NCI-H187 treated with DMSO at 0.1 percent for 48 hours (cell line): ENCODE measurements at places on chromosomes 16 and 17.

- no peak for DNase-seq
Measured at GRCh38 chr16:57024894-57025680, 35.7 kb downstream of the NLRC5 start.

GRCh38 chr17:40883626-40884334 lies 1.3 kb downstream of the KRT20 start:
- no peak for DNase-seq

- DNase-seq, result no peak
Measured at GRCh38 chr17:45029758-45030423, 21.5 kb downstream of the DCAKD start.

DNA sequence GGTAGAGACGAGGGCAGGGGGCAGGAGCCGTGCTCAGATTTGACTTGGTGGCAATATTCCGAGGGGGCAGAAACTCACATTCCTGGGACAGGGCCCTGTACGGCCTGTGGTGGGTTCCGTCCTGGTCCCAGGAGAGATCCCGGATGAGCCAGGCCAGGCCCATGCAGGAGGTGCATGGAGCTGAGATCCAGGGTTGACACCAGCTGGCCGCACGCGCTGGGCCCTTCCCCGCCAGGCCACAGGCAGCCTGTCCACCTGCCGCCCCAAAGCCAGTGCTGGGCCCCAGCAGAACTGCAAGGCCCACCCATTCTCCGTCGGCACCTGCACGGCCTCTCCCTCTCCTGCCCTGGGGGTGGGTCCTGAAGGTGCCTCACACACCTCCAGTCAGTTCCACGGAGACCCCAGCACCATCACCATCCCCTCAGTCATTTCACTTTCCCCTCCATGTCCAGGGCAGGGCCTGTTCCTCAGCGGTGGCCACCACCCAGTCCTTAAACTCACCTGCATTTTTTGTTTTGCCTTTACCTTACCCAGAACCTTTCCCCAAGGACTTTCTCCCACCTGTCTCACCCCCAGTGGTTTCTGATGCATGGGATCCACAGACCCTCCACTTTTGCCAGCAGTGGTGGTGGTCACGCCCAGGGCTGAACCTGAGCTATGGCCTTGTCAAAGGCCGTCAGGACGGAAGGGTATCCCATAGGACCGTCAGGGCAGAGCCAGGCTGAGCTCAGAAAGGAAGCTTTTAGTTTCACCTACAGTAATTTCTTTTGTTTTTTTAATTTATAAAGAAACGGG lies 25.1 kb upstream of the CDH15 start:
- DNase-seq, result no peak

DNA sequence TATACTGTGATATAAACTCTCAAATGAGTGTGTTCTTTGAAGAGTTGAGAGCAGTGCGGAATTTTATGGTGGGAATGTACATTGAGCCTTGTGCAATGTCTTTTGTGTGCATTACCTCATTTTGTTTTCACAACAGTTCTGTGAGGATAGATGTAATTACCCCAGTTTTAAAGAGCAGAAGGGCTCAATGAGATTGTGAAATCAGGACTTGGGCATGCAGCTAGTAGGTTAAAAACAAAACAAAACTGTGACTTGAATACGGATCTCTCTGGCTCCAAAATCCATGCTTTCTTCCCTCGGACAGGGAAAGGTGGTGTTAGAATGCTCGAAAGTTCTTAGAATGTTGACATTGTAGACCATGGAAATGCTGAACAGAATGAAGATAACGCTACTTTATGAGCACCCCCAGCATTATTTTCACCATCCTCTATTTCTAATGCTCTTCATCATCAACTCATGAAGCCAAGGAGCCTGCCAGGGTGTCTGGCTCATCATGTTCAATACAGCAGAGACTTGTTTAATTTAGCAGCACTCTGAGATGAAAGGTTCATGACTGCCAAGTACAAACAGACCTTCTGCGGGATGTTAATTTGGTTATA lies 17.1 kb downstream of the MRTFB start:
- DNase-seq, result no peak

DNA sequence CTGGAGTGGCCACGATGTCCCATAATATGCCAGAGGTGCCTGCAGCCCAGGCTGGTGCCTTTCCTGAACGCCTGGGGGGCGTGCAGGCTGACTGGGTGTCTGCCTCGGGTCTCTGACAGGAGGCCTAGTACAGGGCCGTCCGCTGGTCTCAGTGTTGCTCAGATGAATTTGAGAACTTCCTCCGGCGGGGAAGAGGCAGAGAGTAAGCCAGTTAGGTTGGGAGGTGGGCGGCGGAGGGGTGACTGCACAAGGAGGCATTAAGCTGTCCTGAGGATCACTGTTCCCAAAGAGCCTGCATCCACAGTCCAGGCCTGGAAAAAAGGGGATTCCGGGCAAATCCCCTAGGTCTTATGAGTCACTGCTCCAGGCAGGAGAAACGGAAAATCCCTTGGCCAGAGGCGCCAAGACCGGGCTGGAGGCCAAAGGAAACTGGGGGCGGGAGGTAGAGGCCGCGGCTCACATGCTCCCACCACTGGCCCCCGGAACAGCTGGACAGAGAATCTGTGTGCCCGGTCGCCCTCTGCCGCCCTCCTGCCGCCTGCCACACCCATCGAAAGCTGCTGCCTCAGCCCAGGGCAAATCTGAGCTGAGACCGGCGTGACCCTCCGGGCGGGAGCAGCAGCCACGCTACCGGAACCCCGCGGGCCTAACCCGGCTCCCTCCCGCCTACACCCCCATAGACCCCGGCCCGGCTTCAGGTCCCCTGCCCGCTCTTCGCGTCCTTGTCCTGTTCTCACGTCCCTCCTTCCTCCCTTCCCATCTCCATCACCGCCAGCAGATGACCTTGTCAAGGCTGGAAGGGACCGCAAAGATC lies 1.2 kb downstream of the TRIM47 start:
- DNase-seq, result no peak

GRCh38 chr17:29929006-29929532 lies 959 bp downstream of the SSH2 start:
- DNase-seq, result no peak

- DNase-seq, result no peak
Measured at GRCh38 chr16:4261557-4262172, 11.2 kb downstream of the TFAP4 start.

GRCh38 chr17:63676584-63676983 lies 23.3 kb downstream of the LIMD2 start:
- no peak for DNase-seq

GRCh38 chr17:3035968-3036280 lies 27.5 kb downstream of the OR1D5 start:
- no peak for DNase-seq

DNA sequence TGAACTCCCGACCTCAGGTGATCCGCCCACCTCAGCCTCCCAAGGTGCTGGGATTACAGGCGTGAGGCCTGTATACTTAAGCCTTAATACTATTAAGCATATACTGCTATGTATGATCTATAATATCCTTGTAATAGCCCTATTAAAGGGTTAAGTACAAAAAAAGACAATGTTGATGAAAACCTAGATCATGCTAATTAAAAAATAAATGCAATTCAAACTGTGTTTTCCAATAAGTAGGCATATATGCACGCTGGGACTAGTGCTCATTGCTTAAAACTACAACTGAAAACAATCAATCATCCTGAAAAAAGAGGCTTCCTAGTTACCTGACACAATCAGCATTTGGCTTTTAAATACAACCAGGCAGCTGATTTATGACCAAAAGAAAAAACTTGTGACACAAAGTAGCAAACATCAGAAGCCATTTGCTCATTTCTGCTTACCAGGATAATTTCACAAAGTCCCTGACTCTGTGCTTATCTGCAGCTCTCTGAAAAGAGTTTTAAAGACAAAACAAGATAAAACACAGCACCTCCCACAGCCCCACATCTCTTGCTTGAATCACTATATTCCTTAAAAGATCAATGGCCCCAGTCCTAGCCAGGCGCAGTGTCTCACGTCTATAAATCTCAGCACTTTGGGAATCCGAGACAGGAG lies 11.1 kb downstream of the ZNF385C start:
- no peak for DNase-seq

- no peak for DNase-seq
Measured at GRCh38 chr17:62075308-62075815, 10.3 kb upstream of the MED13 start.

DNA sequence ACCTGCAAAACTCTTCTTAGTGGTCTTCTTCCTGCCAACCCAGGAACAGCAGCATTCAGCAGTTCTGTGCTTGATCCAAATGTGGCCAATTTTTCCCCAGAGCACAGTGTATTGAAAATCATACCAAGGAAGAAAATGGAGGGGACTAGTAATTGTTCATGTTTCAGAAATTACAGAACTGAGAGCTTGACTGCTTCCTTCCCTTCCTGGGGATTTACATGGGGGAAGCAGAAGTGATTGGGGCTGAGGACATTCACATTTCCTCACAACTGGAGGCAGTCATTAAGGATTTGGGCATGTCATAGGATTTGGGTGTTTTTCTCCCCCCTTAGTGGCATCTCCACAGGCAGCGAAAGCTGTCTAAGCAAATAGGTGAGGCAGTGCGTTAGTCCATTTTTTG lies 19.7 kb downstream of the CIITA start:
- no peak for DNase-seq

DNA sequence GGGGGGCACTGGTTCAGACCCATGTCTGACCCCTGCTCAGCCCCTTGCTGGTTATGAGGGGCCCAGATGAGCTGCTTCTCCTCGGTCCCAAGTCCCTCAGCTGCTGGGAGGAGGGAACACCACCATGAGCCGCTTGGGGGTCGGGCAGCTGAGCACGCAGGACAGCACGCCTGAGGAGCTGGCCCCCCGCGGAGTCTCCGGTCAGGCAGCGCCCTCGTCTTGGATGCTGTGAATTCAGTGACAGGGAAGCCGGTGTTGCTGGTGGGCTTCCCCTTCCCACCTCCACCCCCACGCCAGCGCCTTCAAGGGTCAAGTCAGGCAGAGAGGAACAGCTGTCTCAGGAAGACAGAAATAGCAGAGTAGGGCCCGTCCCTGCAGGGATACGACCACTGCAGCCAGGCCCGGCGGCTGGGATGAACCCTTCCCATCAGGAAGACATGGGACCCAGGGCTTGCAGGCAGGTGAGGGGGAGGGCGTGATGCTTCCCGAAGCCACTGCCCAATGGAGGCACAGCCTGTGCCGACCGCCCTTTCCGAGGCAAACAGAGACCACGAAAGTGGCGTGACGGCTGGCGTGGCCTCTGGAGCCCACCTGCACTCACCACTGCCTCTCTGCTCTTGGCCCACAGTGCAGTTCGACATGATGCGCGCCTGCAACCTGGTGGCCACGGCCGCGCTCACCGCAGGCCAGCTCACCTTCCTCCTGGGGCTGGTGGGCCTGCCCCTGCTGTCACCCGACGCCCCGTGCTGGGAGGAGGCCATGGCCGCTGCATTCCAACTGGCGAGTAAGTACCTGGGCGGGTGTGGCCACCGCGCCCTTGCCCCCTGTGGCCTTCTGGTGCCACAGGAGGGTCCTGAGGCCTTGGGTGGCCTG lies 8.1 kb downstream of the TMEM204 start:
- DNase-seq, result no peak

DNA sequence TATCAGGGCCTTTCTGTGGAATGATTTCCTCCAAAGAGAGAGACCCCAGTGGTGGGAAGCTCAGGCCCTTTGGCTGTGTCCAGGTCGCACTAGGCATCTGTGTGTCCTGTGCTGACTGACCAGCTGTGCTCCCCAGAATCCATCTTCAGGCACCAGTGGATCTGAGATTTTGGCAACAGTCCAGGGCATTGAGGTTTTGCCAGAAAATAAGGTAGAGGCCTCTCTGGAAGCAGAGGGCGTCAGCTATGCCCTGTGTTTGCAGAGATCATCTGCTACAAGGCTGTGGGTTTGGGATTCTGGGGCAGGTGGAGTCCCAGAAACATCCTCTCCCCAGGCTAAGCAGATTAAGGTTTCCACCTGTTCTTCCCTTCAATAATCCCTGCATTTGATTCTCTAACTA lies 57.5 kb upstream of the TOB1 start:
- no peak for DNase-seq

DNA sequence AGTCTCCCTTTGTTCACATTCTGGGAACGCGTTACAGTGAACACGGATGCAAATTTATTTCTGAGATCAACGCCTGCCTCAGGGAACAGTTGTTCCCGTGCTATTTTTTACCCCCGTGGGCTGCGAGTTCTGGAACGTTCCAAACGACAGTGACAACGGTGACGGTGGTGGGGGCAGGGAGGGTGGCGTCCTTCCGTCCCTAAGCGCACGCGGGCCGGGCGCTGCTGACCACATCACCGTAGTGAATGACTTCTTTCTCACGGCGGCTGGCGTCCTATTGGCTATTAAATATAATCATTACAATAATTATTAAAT lies 45.1 kb upstream of the SSTR5 start:
- no peak for DNase-seq

DNA sequence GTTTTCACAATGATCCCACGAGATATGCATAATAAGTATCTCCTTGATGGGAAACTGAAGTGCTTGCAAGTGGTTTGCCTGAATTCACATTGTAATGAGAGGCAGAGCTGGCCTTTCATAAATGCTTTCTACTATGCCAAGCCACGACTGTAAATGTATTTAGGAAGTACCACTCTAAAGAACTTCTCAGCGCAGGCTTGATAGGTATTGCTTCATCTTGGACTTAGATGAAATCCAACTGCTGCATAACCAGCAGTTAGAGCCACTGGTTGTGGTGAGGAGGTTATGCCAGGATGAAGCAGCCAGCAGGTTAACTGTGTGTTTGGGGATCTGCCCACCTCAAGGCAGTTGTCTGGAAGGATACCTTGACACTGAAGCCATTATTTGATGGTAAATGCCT lies 26.8 kb downstream of the MARCHF10 start:
- DNase-seq, result peak; percentile 85

DNA sequence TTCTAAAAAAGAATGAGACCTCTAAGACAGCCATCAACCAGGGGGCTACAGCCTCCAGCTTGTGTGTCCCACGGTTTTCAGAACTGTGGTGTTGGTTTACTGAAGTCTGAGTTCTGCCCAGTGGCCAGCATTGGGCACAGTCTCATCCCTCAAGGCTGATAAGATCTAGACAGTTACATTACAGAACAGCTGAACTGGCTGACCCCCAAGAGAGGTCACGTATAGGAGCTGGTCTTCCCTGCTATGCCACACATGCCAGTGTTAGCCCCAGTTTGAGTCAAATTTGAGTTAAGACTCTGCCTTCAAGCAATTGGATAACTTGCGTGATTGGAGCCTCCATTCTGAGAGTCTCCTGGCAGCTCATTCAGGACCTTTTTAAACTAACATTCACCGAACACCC lies 14.8 kb upstream of the NUP93 start:
- no peak for DNase-seq

- DNase-seq, result no peak
Measured at GRCh38 chr17:51335883-51336822, 75.8 kb downstream of the UTP18 start.

DNA sequence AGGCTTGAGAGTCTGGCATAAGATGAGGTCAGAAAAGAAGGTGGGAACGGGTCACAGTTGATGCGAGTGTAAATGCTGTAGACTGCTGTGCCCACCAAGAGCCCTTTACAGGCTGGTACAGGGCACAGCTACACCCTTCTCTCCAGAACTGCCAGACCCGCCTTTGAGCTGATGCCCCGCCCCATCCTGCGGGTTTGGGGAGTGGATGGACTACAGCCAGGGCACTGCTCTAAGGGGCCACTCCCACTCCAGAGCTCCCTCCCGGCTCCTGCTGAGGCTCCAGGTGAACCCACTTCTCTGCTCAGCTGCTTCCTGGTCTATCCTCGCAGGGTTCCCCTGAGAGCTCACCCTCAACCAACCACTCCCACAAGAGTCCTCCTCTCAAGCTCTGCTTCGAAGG lies 12.3 kb downstream of the MEIOB start:
- DNase-seq, result no peak

- DNase-seq, result no peak
Measured at GRCh38 chr16:79394206-79394605, 206.3 kb downstream of the MAF start.

GRCh38 chr16:69324585-69325253 lies 5.7 kb downstream of the PDF start:
- DNase-seq, result no peak

GRCh38 chr17:75084039-75084660 lies 3.6 kb upstream of the SLC16A5 start:
- no peak for DNase-seq
